ENCODE measurements at places on chromosomes 4 and X.
A peak's percentile ranks its signal among the peaks of the same experiment; 100 is the strongest.

- no peak for DNase-seq
Measured at GRCh38 chr4:124958847-124959246, 246.3 kb upstream of the ANKRD50 start.

DNA sequence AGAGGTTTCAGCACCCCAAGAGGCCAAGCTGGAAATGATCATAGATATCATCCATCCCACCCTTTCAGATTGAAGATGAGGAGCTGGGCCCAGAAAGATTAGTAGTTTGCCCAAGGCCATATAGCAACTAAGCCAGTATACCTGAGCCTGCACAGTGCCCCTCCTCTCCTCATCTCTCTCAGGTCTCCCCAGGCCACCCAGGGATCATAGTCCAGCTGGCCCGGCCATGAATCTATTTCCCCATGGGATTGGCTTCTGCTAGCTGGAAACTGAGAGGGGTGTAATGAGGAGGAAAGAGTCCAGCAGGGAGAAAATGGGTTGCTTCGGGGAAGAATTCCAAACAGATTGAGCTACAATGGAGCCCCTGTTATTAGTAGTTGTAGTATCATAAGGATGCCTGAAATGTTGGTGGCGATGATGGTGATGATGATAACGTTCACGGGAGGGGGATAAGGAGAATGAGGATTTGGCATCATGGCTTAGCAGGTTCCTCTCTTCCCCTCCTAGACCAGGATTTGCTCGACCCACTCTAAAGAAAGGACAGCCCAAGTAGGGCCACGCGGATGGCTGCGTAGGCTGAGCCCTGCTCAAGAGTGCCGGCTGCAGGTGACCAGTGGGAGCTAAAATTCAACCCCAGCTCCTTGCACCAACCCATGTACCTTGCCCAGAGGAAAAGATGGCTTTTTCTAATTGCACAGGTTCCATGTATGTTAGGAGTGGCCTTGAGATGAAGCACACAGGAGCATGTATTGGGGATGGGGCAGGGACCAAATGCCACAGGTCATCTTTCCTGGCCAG is 117.8 kb upstream of the PJA1 start:
- no peak for DNase-seq

- DNase-seq: no peak
Measured at GRCh38 chr4:172035562-172035961, 222.4 kb downstream of the GALNTL6 start.

GRCh38 chrX:103440621-103441020 is 64.3 kb downstream of the BEX3 start:
- no peak for DNase-seq

GRCh38 chr4:83613023-83613422 is 77.1 kb downstream of the GPAT3 start:
- no peak for DNase-seq

- peak; percentile 60 for DNase-seq
Measured at GRCh38 chr4:16026160-16026761, 57.6 kb downstream of the PROM1 start.

DNA sequence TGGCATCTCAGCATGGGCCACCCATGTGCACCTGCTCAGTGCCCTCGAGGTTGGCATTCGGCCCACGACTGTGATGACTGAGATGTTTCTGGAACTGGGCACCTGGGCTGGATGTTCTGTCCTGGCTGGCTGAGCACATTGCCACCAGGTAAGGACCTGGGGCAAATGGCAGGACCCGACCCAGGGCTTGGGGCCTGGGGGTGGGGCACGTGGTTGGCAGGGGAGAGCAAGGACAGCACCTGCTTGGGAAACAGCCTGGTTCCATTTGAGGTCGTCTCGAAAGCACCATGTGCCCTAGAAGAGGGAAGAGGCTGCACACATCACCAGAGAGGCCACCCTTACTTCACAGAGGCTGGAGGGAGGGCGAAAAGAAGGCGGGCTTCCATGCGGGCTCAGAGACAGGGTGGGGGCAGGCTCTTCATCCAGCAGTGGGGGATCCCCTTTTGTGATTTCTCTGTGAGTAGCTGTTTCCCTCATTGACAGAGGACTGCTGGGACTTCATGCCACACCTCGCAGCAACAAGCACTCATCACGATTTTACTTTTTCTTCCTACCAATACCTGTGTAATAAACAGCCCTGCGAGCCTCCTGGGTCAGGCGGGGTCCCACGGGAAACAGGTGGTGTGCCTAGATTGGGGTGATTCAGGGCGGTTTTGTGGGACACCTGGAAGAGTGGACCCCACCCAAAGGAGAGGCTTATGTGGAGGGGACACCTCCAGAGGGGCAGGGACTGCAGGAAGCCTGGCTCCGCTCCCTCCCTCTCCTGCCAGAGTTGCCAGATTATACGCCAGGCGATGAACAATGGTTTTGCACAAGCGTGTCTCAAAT is 12.0 kb downstream of the TMEM187 start:
- DNase-seq: no peak

- DNase-seq: peak; percentile 5
Measured at GRCh38 chrX:41265615-41266014, 68.3 kb upstream of the DDX3X start.

DNA sequence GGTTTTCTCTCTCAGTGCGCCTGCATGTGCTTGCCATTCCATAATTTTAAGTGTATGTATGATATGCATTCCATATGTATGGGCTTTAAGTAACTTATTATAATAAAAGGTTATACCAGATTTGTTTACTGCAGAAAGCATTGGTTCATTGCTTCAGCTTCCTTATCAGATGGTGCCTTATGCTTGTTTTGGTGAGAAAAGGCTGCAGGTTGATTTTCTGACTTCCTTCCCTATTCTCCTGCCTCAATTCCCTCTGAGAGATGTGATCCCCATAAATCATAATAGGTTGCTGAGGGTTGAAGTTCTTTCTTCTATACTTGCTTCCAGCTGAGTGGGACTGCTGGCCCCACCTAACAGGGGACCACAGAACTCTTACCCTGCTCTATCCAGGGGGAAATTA is 10.3 kb upstream of the CEP135 start:
- no peak for DNase-seq

- DNase-seq: no peak
Measured at GRCh38 chrX:36787752-36788151, 220.4 kb upstream of the FAM47C start.

DNA sequence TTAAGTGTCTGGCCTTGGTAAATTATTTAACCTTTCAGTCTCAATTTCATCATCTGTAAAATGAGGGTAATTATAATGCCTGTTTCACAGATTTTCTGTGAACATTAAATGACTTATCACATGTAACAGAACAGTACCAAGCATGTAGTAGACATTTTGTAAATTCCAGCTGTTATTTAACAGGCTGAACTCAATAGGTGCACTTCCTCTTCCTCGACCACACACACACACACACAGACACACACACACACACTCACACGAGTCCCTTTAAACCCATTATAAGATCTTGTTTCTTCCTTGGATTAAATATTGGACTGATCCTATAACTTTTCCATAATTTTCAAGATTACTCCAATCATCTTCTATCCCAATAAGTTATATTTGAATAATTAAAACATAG is 53.4 kb upstream of the COL25A1 start:
- no peak for DNase-seq

- no peak for DNase-seq
Measured at GRCh38 chr4:36111172-36111571, 133.1 kb downstream of the ARAP2 start.

DNA sequence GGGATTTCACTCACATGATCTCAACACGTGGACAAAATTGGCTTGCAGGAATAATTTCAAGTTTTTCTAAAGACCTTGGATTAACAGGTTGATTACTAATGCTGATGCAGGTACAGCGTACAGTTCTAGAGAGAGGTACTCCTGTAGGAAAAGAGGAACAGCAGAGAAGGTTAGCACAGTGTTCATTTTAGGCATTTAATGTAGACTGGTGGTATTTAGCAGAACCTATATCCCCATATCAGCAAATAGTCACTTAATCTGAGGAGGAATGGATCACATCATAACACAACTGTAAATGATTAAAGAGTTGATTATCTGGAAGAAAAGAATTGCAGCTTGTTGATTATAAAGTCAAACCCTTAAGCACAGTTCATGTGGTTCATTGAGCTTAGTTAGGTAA is 620 bp downstream of the CXCL10 start:
- DNase-seq: no peak

- DNase-seq: no peak
Measured at GRCh38 chr4:152881974-152882373, 54.1 kb upstream of the FHDC1 start.

DNA sequence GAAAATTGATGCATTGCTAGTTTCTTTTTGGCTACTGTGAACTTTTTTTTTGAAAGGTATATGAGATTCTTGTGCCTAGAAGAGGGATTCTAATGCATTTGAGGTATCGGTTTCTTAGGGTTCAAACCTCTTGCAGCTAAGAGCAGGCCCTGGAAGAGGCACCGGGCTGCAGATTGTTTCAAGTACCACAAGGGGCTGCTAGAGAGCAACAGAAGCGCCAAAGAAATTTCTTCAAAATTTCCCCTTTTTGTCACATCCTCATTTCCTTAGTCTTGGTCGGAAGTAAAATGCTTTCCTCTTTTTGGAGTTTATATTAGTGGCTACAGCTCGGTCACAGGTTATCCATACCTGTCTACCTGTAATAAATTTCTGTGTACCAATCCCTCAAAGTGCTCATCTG is 89.8 kb downstream of the PDGFRA start:
- no peak for DNase-seq

- DNase-seq: no peak
Measured at GRCh38 chr4:119080721-119081541, 54.7 kb upstream of the MYOZ2 start.

DNA sequence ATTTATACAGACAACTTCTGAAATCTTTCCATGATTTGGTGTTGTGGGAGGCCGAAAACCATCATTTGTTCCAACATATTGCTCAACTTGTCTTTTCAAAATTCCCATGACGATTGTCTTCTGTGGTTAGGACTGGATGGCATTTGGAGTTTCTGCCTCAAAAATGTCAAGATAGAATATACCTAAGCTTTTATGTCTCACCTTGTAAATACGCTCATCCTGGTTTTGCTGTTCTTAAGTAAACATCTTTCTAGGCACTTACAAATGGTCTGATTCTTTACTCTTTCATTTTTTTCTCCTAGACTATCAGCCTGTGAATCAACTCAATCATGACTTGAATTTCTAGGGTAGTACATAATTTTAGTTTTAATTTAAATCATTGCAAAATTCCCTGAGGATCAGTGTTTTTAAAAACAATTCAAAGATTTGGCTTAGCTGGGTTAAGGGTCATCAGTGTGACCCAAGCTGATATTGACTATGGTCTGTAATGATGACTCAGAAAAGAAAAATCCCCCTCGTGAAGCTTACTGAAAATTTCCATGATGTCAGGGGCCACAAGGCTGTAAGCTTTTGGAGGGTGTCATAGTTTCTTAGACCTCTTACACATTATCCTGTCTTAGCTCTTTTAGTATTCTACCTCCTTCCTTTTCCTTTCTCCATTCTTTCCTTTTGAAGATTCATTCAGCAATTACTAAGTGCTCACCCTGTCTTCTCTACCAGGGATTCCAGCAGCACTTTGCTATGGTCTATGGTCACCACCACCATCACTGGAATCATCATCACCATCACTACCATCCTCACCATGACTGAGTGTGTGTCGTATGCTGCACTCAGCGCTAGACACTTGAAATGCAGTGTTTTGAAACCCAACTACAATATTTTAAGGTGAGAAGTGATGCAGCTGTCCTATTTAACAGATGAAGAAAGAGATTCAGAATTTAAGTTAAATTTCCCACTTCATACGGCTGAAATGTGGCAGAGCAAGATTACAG is 124.4 kb downstream of the CPE start:
- no peak for DNase-seq

DNA sequence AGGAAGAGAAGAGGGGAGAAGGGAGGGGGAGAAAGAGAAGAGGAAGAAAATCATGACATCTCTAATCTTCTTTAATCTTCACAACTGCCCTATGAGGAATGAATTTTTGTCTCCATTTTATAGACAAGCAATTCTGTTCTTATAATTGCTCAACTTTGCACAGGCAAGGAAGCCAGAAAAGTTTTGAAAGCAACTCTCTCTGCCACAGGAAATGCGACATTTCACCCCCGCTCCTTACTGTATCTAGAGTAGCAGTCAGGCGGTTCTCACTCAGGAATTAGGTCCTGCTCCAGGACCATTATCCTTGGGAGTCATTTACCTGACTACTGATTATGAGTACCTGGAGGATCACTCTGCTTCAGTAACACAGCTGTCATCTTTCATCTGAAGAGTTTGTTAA is 69.2 kb upstream of the FAM9A start:
- DNase-seq: no peak

DNA sequence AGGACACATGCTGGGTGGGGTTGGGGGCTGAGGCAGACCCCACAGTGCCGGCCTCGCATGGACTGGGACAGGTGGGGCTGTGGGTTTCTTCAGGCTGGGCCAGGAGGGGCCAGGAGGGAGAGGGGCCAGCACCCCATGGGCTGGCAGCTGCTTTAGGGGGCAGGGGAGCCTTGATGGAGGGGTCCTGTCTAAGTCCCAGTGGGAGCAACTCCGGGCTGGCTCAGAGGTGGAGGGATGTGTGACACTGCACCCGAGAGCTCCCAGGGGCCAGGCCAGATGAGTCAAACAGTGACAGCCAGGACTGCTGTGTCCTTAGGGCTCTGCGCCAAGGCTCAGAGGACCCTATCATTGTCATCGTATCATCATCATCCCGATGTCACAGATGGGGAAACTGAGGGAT is 4.4 kb upstream of the ABLIM2 start:
- no peak for DNase-seq

DNA sequence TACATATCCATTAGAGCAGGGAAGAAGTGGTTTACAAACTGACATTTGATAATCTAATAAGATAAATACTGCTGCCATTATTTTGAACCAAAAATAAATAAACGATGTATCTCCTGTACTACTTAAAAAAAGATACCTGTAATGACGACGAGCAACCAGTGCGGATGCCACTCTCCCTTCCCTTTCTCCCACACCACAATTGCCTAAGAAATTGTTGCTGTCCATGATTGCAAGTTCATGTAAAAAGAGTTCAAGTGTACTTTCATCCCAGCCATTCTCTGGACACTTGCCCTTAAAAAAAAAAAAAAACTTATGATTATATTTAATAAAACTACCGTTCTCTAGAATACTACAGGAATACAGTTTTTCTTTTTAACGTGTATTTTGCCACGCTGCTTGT is 1.4 kb downstream of the SEPSECS start:
- DNase-seq: no peak

GRCh38 chr4:121139533-121140222 is 24.4 kb downstream of the TNIP3 start:
- DNase-seq: no peak

DNA sequence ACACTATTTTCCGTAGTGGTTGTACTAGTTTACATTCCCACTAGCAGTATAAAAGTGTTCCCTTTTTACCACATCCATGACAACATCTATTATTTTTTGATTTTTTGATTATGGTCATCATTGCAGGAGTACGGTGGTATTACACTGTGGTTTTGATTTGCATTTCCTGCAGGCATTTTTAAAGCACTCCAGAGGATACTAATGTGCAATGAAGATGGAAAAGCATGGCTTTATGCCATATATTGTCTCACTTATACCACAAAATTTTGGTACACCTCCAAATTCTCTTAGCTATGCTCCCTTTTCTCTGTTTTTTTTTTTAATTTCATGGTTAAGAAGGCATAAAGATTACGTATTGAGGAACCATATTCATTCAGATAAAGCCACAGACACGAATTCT is 35.1 kb upstream of the NPY2R start:
- DNase-seq: no peak

GRCh38 chrX:121320441-121320840 is 273.0 kb downstream of the GLUD2 start:
- DNase-seq: no peak
